ENCODE measurements at places on chromosomes 12 and 14.

DNA sequence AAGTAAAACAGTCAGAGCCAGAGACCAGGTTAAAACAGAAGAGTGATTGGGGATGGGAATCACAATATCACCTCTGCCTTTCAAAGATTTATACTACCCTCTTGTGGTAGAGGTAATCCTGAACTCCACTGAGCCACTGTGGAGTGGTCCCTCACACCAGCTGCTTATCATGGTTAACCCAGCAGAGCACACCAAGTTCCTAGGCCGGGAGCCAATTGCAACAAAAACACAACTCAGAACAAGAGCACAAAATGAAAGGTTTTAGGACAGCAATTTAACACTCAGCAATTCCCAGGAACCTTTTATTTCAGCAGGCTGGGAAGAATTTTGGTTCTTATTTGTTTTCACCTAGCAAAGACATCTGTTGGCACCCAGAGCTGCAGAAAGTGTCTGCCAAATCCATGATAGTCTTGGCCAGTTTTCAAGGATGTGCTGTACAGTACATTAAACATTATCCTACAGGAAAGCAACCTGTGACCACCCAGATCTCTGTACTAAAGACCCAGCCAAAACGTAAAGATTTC lies 220.5 kb upstream of the ATXN7L3B start:
- no peak for DNase-seq

GRCh38 chr12:116642683-116643082 lies 83.5 kb downstream of the MAP1LC3B2 start:
- no peak for DNase-seq

- no peak for DNase-seq
Observed at GRCh38 chr12:678747-679712, 15.8 kb upstream of the NINJ2 start.

DNA sequence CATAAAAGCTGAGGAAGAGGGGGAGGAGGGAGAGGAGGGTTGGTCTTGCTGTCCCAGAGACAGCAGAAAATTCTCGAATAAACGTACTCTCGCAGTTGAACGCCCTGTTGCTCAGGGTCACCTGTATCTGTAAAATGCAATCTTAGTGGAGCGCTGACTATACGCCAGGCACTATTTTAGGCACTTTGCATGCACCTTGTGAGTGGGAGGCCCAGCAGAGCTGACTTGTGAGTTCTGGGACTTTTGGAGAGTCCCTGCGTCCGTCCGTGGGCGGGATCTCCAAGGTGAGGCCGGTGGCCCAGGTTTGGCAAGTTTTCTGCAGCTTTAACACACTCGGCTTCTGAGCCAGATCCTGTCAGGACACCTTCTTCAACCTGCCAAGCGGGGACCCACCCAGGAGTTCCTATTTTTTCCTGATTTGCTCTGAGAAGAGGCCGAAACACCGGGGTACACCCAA lies 32.5 kb upstream of the PLEKHG6 start:
- DNase-seq = no peak

- no peak for DNase-seq
Observed at GRCh38 chr14:96267336-96267735, 11.3 kb downstream of the BDKRB1 start.

GRCh38 chr12:127536833-127537428 lies 730.0 kb upstream of the TMEM132C start:
- DNase-seq = no peak

DNA sequence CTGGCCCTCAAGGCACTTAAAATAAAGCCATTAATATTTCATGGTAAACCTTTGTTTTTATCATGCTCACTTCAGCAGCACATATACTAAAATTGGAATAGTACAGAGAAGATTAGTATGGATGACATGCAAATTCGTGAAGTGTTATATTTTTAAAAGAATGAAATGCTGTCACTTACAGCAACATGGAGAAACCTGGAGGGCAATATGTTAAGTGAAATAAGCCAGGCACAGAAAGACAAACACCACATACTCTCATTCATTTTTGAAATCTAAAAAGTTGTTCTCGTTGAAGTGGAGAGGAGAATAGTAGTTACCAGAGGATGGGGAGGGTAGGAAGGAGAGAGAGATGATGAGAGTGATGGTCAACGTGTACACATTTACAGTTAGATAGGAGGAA lies 45.4 kb upstream of the ATP2B1 start:
- DNase-seq = no peak

GRCh38 chr14:95943699-95944098 lies 67.1 kb downstream of the TUNAR start:
- no peak for DNase-seq

DNA sequence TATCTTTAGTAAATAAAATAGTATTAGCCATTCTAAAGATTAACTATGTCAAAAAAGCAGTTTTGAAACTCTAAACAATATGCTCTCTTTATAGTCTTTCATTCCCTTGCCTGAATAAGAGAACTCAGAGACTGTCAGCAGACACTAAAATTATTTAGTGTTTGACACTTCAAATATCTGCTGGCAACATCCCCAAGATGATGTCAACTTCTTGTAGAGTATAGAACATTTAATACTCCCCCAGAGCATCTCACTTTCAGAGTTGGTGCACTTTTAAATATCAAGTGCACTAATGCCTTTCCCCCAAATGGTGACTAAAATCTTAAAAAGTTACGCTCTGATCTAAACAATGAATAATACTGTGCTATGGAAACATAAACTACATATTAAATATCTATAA lies 374.9 kb downstream of the SLC6A15 start:
- no peak for DNase-seq

- DNase-seq = no peak
Observed at GRCh38 chr14:64035143-64035542, 182.3 kb downstream of the SYNE2 start.

- no peak for DNase-seq
Observed at GRCh38 chr12:123075646-123076171, 75.2 kb downstream of the PITPNM2 start.

GRCh38 chr14:33123281-33123680 lies 184.6 kb downstream of the NPAS3 start:
- no peak for DNase-seq

DNA sequence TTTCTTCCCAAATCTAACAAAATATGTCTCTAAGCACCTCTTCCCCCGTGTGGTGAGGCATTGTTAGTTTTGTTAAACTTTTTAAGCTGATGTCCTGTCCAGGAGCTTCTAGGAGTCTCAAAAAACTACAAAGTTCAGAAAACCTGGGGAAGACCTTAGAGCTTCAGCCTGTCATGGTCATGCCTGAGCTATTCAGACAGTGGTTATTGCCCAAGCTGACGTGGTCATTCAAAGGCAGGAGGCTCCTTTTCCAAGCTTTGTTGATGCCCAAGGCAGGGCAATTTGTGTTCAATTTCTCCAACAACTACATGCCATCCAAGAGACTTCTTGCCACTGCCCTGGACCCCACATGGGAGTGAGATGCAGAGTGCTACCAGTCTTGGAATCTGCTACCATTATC lies 5.8 kb upstream of the LYZ start:
- DNase-seq = no peak

DNA sequence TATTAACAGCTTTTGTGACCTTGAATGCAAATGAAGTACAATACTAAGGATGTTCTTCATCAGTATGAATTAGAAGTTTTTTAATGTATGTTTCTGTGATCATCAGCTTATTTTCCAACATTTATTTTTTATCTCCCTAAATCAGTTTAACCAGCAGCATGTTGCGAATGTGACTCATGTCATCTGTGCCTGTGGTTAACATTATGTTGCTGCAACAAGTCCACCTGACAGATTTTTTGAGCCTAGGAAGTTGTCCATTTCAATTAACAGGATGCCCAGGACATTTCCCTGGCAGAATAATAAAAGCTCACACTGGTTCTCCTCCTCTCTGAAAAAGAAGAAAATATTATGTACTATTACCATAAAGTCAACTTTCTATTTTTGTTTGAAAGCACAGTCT lies 155.5 kb downstream of the SYT1 start:
- DNase-seq = no peak

DNA sequence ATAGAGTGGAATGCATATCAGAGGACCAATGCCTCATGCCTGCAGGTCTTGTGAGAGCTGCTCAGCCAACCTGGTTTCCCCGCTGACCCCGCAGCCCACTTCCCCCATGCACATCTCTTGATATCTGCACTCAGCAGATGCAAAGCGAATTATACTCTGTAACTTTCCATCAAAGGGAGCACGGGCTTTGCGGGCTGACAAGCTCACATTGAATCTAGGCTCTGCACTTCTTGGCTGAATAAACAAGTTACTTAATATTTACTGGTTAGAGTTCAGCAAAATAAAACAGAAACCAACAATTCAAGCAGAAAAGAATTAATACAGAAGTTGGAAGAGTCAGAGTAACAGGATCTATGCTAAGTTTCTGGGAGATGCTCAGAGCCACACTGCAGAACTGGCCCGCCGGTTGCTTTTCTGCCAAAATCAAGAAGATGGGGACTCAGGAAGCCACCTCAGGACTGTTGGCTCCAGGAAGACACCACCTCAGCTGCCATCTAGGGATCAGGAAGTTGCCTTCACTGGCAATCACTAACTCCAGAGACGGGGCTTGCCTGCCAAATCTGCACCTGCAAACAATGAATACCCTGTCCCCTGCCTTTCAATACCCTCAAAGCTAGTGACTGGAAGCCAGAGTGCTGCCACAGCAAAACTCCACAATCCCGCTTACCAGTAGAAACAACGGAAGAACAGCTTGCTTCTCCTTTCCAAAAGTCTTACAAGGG lies 46.5 kb downstream of the NR1H4 start:
- no peak for DNase-seq

- no peak for DNase-seq
Observed at GRCh38 chr14:28765831-28766468, 637 bp upstream of the FOXG1 start.

- DNase-seq = no peak
Observed at GRCh38 chr14:94322648-94323570, at the start of gene SERPINA6. SERPINA6 (minus strand) TSS chr14:94323336; CDS start chr14:94314648, 8,688 bp downstream.

DNA sequence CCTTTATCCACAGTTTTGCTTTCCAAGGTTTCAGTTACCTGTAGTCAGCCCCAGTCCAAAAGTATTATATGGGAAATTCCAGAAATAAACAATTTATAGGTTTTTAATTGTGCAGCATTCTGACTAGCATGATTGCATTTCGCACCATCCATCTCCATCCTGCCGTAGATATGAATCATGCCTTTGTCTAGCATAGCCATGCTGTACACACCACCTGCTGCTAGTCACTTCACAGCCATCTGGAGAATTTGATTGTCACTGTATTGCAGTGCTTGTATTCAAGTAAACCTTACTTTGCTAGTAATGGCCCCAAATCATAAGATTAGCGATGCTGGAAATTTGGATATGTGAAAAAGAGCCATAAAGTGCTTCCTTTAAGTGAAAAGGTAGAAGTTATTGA lies 36.0 kb downstream of the MUCL1 start:
- DNase-seq = no peak

GRCh38 chr14:100741966-100742365 lies 15.3 kb downstream of the DLK1 start:
- DNase-seq = no peak

GRCh38 chr12:67434671-67435370 lies 165.7 kb downstream of the CAND1 start:
- no peak for DNase-seq

DNA sequence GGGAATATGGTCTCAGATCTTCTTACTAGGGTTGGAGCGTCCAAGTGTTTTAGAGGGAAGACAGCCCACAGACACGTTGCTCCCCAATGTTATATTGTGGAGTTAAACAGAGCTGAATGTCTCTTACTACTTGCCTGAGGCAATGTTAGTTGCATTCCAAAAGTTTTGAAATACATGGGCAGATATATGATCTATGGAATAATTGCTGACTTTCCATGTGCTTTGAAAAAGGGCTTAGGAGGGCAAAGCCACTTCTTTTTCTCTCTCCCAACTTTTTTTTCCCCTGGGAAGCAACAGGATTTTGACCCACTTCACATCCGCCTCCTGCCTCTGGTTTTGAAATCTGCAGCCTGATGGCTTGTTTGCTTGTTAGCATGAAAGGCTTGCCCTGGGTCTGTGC lies 33.7 kb upstream of the PAX9 start:
- no peak for DNase-seq

- DNase-seq = no peak
Observed at GRCh38 chr12:55847033-55847432, 4.3 kb upstream of the MMP19 start.

GRCh38 chr12:52316290-52316689 lies 4.9 kb downstream of the KRT83 start:
- no peak for DNase-seq

DNA sequence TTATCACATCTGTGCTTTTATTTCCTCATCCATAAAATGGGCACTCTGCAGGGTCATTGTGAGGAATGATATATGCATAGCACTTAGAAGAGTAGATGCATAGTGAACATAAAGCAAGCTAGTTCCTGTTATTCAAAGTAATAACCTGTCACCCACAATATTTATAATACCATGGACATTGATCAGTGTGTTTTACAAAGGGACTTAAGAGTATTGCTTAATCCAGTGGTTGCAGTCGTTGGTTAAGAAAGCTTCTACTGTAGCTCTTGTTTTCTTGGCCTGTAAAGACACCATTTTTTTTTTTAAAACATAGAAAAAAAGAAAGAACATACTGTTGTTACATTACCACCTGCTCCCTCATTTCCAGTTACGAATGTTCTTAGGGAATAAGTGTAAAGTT lies 13.1 kb downstream of the METAP2 start:
- DNase-seq = no peak

GRCh38 chr12:6608592-6609281 lies 1.6 kb upstream of the CHD4 start:
- no peak for DNase-seq

- DNase-seq = no peak
Observed at GRCh38 chr14:99123208-99123870, 148.7 kb downstream of the BCL11B start.

- no peak for DNase-seq
Observed at GRCh38 chr12:30806989-30807694, 52.4 kb upstream of the CAPRIN2 start.

- DNase-seq = no peak
Observed at GRCh38 chr14:94349276-94349675, 26.1 kb upstream of the SERPINA6 start.

- no peak for DNase-seq
Observed at GRCh38 chr14:97120611-97121031, 323.4 kb downstream of the VRK1 start.

- DNase-seq = no peak
Observed at GRCh38 chr12:58529897-58530741, 390.2 kb downstream of the LRIG3 start.

GRCh38 chr14:61034416-61035120 lies 53.5 kb downstream of the SLC38A6 start:
- DNase-seq = no peak

DNA sequence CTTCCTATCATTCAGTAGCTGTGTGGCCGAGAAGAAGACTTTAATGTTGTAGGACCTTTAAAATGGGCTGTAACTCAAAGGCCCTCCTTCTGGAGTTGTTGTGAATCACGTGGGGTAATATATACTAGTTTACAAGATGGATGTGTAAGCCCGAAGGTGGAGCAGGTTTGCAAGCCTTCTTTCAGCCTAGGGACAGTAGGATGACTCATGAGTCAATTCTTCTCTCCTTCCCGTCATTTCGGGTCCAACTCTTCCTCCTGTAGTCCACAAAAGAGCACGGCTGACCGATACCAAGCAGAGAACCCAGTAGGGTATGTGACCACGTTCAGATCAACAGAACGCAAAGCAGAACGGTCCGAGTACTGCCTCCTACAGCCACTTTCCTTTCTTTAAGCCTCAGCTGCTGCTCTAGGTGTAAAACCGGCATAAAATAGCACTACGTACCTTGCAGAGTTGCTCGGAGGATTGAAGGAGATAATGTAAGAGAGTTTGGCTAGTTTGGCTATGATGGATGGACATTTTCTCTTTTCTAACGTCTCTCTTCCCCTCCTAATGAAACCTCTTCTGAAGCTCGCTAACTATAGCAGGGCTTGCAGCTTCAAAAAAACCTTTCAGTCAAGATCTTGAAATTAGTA lies 1.3 kb upstream of the RASSF3 start:
- no peak for DNase-seq

- no peak for DNase-seq
Observed at GRCh38 chr12:693934-694533, 30.8 kb upstream of the NINJ2 start.
